ENCODE measurements at places on chromosomes 16 and 17.

DNA sequence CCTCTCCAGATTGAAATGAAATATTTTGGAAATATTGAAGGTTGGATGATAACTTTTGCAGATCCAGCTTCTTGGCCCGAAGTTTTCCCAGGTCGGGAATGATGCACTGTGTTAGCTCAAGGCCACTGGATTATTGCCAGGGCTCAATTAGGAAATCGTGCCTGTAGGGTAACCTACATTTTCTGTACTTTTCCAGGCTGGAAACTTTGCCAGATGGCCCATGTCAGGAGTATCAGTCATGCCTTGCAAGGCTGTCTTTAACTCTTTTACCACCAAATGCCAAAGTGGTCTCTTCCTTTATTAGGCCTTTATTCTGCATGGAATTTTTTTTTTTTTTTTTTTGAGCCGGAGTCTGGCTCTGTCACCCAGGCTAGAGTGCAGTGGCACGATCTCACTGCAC lies 8.9 kb upstream of the SEC14L1 start:
- peak; percentile 85 for DNase-seq

DNA sequence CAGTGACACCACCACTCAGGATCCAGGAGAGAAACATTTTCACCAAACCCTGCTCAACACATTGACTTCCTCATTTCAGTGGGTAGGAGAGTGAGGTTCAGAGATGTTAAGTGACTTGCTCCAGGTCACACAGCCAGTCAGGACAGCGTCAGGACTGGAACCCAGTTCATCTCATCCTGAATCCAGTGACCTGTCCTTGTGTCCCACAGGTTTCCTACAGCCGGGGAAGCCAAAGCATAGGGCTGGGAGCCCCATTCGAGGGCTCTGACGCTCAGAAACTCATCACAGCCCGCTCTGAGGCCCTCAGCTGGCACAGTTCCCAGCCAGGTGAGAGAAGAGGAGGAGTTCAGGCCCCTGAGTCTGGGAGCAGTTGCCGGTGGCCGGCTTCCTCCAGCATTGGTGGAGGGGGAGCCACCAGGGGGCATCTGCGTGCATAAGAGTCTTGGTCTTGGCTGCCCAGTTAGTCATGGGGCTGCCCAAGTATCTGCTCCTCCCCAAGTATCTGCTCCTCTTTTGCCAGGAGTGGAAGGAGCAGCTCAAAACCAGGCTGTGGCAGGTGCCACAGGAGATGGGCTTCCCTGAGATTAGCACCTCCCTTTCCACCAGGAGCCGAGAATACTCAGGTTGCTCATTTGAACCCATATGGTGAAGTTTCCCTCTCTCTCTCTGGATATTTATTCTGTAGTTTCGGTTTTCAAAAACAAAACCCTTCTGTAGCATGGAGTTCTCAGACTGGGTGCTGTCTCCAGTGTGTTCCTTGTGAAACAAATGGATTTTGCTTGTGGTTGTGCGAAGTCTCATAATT lies 56.0 kb downstream of the TNFRSF13B start:
- peak; percentile 40 for DNase-seq

DNA sequence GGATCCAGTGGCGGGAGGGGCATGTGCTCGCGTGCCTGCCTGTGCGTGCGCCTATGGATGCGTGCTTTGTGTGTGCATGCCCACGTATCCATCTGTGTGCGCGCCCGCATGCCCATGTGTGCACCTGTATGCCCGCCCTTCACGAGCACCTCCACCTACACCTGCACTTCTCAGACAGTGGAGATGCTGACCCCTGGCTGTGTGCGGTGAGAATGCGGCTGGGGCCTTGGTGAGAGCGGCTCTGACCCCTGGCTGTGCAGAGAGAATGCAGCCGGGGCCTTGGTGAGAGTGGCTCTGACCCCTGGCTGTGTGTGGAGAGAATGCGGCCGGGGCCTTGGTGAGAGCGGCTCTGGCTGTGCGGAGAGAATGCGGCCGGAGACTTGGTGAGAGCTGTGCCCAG lies 33.9 kb downstream of the AXIN1 start:
- no peak for DNase-seq

DNA sequence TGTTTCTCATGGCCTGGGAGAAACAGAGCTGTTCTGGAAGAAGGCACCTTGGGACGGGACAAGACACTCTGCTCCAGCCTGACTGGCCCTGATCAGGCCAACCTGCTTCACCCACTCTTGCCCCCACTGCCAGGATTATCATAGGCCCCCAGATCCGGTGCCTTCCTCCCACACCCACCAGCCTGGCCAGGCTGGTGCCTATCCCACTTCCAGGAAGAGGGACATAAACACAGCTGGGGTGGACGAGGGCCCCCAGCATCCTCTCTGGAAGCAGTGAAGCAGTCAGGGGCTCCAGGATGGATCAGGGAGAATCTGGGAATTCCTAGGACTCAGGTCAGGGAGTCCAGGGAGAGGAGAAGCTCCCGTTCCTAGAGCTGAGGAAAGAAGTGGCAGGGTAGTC lies 16.9 kb upstream of the ITGA3 start:
- no peak for DNase-seq

DNA sequence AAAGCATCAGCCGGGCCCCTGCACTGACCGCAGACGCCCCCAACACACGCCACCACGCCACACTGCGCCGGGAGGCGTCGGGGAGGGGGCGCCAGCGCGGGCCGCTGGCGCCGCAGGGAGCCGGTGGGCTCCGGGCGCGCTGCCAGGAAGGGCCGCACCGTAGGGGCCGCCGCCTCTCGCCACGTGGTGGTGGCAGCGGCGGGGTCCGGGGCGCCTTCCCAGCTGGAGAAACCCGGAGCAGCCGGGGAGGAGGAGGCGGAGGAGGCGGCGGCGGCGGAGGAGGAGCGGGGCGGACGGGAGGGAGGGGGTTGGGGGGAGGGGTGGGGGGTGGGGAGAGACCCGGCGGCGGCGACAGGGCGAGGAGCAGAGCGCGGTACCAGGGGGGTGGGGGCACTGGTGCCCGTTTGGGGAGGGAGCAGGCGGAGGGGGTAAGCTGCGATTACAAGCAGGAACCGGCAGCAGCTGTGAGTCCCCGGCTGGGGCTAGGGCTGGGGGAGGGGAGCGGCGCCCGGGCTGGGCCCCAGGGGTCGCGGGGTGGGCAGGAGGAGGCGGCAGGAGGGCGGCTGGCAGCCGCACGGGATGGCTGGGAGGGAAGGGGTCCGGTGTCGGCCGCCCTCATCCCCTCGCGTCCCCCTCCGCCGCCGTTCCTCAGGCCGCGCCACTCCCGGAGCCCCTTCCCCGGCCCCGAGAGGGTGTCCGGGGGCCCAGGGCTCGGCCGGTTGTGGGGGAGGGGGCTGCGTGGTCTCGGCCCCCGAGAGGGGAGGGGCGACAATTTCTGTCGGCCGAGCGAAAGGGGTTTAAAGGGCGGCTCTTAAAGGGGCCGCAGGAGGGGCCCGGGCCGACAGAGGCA lies at the start of gene TBKBP1:
TSS of gene TBKBP1 (plus strand) at position 431 of the 850 bp plus-strand sequence. CDS start 1,952 bp downstream, outside the sequence.
- peak; percentile 93 for DNase-seq

GRCh38 chr16:29156511-29156910 lies 171.7 kb downstream of the LAT start:
- DNase-seq, result no peak

GRCh38 chr16:19688396-19689024 lies 29.5 kb downstream of the KNOP1 start:
- no peak for DNase-seq

DNA sequence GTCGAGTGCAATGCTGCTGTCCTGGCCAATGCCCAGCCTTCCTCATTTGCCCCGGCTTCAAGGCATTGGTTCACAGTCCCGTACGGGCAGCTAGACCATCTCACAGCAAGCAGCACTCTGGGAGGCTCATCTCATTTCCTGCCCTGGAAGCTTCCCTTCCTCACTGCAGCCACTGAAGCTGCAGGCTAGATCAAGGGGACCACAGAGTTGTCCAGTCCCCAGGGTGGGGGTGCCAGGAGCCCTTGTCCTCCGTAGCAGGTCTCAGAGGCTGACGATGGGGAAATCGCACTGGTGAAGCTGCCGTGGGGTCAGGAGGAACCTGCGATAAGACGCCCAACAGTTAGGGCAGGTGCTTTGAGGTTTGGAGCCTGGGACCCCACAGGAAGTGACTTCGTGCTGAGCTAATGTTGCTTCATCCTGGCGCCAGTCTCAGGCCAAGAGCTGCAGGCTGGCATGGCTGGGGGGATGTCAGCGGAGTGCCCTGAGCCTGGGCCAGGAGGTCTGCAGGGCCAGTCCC lies at the start of gene SPNS3:
TSS of gene SPNS3 (plus strand) at position 426 of the 517 bp plus-strand sequence. CDS start at position 454, 28 bp downstream.
- no peak for DNase-seq

DNA sequence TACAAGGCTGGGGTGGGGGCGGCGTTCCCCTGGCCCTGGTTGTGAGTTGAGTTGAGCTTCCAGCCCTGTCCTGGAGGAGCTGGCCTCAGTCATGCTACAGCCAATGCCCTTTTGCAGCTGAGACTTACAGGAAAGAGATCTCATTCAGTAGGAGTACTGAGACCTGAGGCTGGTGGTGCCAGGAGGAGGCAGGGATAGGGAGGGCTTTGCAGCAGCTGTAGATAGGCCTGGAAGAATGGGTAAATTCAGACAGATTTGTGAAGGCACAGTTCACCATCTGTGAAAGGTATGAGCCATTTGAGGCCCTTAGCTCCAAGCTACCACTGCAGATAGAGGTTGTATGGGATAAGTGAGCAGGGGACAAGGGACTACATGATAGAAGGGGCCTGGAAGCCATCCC lies 5.6 kb downstream of the STX4 start:
- no peak for DNase-seq

GRCh38 chr16:55955845-55956244 lies 80.7 kb upstream of the CES5A start:
- peak; percentile 5 for DNase-seq

DNA sequence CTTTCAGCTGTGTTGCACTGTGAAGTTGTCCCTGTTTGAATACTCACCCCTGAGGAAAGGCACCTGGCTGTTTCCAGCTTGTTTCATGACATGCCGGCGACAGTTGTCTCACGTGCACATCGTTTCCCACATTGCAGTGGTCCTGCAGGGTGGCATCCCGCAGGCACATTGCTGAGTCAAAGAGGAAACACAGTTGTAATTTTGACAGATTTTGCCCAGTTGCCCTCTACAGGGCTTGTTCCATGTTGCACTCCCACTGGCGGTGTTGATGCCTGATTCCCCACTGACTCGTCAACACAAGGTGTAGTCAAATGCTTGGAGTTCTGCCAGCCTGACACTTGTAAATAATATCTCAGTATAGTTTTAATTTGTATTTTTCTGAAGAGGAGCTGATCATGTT lies 23.8 kb downstream of the EPN2 start:
- no peak for DNase-seq

- DNase-seq, result peak; percentile 86
These were observed 15.5 kb downstream of the NEUROD2 start for GRCh38 chr17:39591958-39592954.

- DNase-seq, result no peak
These were observed 10.2 kb downstream of the SLC6A2 start for GRCh38 chr16:55666012-55666411.

Measured in tongue (tissue), 3 donors.